Foreskin keratinocyte (primary cell): ENCODE measurements at places on chromosomes 7 and 10.

- DNase-seq, result peak; percentile 27
Measured at GRCh38 chr10:4902571-4903011, 60.6 kb upstream of the AKR1C1 start.

DNA sequence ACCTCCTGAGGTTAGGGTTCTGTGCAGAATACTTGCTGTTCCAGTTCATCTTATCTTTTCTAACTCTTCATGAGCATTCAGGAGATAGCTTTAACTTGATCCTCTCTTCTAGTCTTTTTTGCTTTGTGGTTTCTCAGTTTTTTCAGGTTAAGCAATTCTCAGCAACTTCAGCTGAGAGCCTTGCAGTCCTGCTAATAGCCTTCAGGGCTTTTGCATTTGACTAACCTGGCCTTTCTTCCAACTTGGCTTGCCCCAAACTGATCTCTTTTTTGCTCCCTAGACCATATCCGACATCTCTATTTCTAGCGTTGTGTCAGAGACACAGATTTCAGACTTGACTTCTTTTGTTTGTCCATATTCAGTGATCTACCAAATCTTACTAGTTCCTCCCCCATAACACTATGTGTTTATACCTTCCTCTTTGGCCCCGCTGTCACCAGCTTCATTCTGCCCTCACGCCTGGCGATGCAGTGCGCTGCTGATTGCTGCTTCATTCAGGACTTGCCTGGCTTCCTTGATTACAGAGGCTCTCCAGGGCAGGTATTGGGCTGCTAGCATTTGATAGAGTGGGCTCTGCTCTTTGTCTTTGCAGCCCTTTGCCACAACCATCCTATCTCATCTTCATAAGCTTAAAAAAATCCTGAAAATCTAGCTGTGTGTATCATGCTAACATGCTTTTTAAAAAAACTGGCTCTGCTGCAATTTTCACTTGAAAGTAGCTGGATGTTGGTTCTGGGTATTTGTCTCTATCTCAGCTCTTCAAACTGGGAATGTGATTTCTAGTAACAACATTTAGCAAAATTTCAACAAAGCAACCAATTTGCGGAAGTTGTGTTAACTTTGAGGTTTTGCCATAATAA is 9.6 kb downstream of the CUL1 start:
- DNase-seq, result no peak

- DNase-seq, result peak; percentile 76
Measured at GRCh38 chr7:121994625-121995410, 121.9 kb downstream of the PTPRZ1 start.

DNA sequence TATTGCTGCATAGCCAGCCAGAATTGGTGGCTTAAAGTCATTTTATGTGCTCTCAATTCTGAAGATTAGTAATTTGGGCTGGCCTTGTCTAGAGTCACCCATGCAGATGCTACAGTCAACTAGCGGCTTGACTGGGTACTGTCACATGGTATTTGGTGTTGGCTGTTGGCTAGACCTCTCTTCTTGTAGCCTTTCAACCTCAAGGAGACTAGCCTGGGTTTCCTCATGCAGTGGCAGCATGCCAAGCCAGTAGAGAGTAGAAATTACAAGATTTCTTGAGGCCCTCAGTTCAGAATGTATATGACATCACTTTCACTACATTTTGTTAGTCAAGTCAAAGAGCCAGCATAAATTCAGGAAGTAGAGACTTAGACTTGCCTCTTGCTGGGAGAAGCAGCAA is 3.7 kb upstream of the ZNF800 start:
- no peak for DNase-seq

DNA sequence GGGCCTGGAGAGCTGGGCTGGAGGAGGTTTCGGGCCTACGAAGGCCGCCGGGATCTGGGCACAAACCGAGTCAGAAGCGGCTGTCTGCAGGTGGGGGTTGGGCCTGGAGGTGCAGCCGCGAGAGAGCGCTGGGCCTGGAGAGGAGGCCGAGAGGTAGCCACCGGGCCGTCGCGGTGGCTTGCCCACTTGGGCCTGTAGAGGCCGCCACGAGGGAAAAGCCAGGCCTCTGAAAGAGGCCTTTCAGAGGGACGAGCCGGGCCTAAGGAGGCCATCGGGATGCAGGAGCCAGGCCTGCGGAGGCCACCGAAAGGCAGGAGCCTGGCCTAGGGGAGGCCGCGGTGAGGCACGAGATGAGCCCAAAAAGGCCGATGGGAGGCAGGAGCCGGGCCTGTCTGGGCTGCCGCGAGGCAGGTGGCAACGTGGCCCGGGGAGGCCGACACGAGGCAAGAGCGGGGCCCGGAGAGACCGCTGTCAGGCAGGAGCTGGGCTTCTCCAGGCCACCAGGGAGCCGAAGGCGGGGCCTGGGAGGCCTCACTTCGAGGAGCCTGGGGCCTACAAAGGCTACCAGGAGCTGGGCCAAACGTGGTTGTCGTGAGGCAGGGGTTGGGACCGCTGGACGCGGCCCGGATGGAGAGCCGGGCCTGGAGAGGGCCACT is 25.6 kb downstream of the MDH2 start:
- no peak for DNase-seq
